ENCODE measurements at places on chromosomes 16 and 17.

DNA sequence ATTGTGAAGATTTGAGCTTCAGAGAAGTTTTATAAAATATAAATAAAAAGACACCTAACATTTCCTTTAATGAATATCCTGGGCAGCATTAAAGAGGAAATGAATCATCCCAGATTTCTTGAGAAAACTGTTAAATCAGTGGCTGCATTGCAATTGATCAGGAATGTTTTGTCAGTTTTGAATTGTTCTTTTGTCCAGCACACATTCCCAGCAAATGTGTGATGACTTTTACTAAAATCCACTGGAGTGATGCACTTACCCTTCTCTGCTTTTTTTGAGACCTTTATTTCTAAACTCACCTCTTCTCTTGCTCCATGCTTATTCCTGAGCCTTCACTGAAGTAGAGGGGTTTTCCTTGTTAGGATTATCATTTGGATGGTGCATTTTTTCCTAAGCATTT is 1307.2 kb downstream of the CDH8 start:
- DNase-seq = no peak

DNA sequence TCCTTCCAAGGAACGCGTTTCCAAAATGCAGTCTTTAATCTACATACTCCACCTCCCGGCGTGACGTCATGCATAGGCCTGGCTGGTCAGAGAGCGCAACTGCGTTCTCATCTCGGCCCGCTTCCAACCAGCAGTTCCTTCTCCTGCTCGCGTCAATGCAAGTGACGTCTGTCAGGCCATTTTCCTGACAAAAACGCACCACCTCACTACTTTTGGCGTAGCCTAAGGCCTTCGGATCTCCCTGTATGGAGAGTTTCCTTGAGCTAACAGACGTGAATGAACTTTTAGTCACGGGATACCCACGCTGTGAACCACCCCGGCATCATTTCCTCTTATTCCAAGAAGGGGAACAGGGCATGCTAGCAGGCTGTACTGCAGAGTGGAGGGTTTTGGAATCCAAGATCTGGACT is 25.0 kb downstream of the TEX14 start:
- no peak for DNase-seq

GRCh38 chr16:72946063-72946462 is 101.9 kb downstream of the ZFHX3 start:
- no peak for DNase-seq

GRCh38 chr16:9363520-9363919 is 272.1 kb downstream of the HAPSTR1 start:
- no peak for DNase-seq

DNA sequence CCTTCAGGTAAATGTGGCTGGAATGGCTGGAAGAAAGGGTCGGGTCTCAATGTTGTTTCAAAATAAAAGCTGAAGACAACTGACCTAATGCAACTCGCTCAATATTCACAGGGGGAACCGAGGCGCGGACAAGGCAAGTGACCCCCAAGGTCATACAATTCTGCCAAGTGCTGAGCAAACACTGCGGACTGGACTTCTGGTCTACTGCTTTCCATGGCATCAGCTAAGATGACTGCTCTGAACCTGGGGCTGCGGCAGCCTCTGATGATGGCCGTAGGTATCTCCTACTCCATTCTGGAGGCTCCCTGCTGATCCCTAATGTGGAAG is 21.9 kb downstream of the CA4 start:
- DNase-seq = no peak

GRCh38 chr16:63652091-63652490 is 1469.8 kb downstream of the CDH11 start:
- no peak for DNase-seq

DNA sequence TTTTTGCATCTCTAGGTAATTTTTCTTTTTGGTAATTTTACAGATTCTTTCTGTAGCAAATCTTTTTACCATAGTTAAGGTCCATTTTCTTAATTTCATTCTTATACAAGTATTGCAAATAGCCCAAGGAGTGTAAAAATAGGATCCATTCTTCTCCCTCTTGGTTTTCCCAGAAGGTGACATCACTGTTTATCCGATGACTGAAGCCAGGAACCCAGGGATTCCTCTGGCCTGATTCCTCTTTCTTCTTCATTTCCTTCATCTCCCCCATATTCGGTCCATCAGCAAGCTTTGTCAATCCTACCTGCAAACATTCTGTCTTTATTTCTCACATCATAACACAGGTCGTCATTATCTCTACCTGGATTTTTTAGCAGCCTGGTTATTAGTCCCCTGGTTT is 5.3 kb downstream of the RBBP6 start:
- DNase-seq = no peak

- DNase-seq = no peak
Observed at GRCh38 chr16:66171578-66171977, 194.9 kb upstream of the CDH5 start.

DNA sequence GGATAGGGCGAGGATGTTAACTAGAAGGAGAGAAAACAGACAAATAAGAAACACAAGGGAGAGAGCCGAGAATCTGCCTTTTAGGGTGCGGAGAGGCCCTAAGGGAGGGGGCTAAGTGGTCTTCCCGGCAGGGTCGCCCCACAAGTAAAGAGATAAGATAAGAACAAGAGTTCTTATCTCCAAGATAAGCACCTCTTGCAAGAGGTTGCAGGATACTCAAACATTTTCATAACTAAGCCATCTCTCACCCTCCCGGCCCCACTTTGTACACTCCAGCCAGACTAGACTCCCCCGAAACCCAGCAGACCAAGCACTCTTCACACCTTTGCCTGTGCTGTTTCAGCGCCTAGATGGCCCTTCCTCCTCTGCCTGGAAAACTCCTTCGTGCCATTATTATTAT is 14.3 kb downstream of the ZNF319 start:
- DNase-seq = no peak

DNA sequence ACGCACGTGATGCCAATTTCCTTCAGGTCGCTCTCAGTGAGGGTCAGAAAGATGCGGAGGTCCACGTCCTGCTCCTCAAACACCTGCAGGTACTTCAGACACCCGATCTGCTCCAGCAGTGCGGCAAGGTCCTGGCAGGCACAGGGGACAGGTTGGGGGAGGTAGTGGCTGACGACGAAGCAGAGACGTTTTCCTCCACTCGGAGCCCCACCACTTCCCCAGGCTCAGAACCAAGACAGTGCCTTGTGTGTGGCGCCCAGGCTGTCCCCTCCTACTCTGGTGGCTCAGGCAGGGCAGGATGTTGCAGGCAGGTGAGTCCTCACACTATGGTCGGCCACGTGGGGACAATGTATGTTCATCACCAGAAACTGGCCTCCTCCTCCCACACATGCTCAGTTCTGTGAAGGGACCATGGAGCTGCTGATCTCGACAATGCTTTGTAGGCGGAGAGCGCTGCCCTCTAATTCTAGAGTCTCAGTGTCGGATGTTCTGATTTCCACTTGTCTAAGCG is 5.7 kb downstream of the NUDT16L1 start:
- no peak for DNase-seq

- DNase-seq = no peak
Observed at GRCh38 chr17:82429824-82430223, 11.4 kb upstream of the OGFOD3 start.

DNA sequence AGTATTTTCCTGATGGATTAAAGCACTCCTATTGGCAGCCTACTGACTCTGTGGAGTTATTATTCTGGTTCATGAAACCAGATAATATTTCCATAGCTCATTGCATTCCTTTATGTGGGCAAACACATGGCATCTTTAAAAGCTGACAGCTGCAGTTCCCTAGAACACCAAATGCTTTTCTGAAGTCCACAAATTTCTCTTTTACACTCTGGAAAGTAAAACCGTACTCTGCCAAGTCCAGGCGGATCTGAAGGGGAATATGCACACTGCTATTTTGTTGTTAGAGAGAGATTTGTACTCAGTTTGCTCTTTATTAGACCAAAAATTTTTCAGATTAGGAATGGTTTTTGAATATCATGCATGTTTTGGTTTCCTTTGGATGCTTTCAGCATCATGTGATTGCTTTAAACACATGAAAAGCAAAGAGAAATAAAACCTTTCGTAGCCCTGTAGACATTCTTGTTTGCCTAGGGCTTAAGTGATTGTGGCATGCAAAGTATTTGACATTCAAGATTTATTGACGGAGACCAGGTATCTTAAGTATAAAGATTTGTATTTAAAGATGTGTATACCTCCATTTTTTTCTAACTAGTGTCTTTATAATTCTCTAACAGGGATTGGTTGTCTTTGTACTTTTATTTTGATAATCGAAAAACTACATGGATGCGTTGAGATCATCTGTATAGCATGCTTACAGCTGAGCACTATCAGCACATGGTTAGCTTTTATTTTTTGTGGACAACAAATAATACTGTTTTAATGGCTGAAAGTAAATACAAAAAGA is 19.5 kb downstream of the SEC14L1 start:
- no peak for DNase-seq

All from Kasumi-1 (cell line).